Kidney epithelial cell (primary cell): ENCODE measurements at places on chromosomes 3 and 15.
A peak's percentile ranks its signal among the peaks of the same experiment; 100 is the strongest.

- DNase-seq = no peak
These were observed 35.0 kb upstream of the TNFAIP8L3 start for GRCh38 chr15:51129535-51130188.

DNA sequence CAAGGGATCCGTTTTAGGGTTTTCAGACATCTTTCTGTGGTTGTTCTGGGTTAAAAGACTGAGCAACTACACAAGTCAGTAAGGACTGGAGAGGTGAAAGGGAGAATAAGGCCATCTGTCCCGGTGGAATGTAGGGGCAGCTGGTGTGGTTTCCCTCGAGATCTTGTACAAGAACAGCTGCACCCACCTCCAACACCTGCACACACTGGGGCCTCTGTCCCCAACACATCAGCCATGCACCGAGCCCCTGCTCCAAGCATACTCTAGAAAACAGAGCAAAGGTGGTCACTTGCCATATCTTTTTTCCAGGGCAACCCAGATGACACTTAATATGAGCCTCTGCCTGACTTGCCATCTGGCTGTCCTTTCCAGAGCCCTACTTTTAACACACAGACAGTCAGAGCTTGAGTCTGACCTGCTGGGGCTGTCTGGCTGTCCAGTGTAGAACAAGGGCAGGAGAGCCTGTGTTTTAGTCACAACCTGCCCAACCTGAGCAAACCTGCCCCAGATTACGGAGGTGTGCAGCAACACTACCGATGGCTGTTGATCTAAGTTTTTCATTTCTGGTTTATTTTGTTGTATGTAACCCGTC is 12.2 kb downstream of the MAN2A2 start:
- no peak for DNase-seq

DNA sequence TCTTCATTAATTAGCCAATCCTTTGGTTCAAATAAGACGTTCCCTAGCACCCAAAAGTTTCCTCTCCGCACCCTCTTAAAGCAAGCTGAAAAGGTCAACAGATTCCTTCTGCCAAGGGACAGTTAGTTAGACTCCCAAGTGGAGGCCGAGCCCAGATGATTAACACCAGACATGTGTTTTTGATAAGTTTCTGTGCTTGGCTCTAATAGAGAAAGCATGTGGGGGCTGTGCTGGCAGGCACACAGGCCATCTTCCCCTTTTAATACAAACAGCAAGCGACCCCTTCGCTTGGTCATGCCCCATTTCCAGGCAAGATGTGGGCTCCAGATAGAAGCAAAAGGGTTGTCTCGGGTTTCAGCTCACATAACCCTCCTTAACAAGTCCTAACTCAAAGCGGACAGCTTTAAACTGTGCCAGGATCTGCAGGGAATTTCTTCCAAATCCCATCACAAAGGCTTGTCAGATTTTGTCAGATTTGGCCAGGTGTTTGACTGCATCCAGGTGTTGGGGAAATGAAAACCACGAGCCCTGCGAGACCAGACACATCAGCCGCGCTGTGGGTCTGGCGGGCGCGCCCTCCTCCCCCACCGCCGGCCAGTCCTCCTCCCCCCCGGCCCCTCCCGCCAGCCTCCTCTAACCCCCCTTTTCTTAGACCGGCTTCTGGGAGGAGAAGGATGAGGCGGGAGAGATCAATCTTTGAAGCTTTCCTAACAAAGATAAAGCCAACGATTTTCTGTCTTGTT is 3.3 kb downstream of the HES1 start:
- DNase-seq = no peak

DNA sequence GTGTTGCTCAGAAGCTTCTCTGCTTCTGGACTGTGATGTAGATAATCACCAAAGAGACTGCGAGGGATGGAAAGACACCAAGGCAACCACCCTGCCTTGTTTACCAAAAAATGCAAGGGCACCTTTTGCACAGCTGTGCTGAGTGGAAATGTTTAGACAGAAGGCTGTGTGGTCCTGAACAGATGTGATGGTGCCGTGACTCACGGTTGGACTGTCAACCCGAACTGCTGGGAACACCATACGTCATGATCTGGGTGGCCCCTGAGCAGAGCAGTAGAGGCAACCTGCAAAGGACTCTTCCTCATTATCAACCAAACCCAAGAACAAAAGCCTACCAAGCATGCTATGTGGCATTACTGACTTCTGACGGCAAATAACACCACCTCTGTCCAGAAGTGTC is 61.3 kb upstream of the LPP start:
- no peak for DNase-seq

- DNase-seq = no peak
These were observed 235.2 kb downstream of the RORA start for GRCh38 chr15:60993948-60994347.

- DNase-seq = no peak
These were observed 2.8 kb downstream of the OCA2 start for GRCh38 chr15:28096411-28096669.

GRCh38 chr3:31695280-31696008 is 162.7 kb downstream of the STT3B start:
- DNase-seq = no peak

DNA sequence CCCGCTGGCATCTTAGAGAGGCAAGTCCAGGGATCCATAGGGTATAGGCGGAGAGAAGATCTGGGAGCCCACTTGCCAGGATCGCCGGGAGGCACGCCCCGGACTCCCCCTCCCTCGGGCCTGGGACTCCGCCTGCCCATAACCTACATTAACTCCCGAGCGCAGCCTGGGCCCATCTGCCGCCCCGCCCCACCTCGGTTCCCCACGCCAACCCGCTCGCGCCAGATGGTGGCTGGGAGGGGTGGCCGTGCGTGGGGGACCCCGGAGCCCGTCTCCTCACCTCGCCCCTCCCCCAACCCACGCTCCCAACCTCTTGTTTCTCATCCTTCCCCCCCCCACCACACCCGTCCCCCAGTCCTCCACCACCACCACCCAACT is 1.7 kb upstream of the DLL4 start:
- DNase-seq = no peak

GRCh38 chr3:62131620-62132019 is 241.7 kb downstream of the FEZF2 start:
- no peak for DNase-seq

DNA sequence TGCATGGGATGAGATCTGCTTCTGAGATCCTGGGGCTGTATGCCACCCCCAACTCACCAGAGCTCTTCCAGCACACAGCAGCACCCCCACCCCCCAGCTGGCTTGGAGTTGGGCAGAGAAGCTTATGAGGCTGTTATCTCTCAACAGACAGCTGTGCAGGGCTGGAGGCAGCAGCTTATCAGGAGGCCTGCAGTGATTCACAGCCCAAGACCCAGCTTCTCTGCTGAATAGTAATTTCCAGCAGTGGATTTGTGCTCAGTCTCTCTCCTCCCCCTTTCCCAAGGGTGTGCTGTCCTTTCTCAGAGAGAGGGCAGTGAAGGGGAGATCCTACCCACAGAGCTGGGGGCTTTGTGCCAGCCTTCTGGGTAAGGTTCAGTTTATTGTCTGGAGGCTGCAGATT is 2.1 kb downstream of the RPP25 start:
- DNase-seq = no peak

DNA sequence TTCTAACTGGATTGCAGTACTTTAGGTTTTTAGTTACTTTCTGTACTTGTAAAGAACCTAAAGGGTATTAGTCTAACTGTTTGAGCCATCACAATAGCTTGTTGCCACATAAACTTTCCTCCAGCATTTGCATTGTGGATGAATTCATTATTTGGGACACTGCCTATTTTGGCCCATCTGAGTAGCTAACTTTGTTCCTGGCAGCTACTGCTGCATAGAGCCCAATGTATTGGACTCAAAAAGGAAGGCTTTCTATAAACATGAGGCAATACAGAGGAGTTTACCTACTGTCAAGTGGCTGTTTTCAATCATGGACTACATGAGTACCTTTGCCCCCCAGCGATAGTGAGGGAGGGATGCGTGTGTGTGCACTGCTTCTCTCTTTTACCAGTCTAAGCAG is 1.9 kb downstream of the ROBO2 start:
- DNase-seq = no peak

- no peak for DNase-seq
These were observed 23.8 kb upstream of the TIGIT start for GRCh38 chr3:114270019-114270418.

DNA sequence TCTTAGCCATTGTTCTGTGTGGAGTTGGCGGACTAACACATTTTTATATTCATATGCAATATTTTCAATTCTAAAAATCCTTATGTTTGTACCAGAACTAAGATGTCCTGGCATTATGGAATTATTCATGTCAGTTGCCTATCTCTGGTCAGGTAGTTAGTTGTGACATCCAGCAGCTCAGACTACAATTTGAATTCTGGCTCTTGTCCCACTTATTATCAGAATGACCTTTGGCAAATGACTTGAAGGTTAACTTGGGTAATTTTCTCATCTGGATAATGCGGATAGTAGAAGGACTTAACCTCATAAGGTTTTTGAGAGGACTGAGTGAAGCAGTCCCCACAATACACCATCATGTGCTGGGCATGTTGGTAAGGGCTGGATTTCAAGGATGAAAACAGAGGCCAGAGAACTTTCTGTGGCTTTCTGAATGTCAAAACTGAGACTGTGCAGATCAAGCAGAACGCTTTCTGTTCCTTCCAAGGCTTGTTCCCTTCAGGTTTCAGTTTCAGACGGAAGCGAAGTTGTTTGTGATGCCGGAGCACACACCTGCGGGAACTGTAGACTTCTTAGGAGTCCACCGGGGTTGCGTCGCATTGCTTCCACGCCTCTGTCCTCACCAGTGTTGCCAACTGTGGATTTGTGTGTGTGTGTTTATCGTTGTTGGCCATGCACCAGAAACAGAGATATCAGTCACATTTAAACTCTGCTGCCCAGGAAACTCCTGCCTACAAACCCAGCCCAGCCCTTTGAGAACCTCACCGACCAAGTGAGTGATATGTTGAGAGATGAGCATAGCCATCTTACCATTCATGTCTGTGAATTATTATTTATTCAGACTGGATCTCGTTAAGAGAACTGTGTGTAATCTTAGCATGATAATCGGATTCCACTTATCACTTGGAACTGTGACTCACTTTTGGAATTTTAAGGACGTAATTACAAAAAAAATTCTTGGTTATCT is 76.0 kb downstream of the PTPRG start:
- DNase-seq = no peak

DNA sequence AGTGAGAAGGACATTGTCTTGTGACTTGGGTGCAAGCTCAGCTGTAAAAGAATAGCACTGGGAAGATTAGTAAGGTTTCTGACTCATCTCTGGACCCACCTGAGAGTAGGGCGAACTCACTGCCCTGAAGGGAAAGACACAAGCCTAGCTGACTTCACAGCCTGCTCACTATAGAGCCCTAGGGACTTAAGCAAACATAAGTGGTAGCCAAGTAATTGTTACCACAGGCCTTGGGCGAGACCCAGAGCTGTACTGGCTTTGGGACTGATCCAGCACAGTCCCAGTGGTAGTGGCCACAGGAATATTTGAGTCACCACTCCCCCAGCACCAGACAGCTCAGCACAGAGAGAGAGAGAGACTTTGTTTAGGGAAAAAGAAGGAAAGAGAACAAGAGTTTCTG is 429.9 kb downstream of the TBL1XR1 start:
- peak; percentile 95 for DNase-seq

- DNase-seq = no peak
These were observed 160.1 kb upstream of the CCDC54 start for GRCh38 chr3:107217172-107217571.

GRCh38 chr3:16079519-16079918 is 95.0 kb upstream of the GALNT15 start:
- DNase-seq = no peak

DNA sequence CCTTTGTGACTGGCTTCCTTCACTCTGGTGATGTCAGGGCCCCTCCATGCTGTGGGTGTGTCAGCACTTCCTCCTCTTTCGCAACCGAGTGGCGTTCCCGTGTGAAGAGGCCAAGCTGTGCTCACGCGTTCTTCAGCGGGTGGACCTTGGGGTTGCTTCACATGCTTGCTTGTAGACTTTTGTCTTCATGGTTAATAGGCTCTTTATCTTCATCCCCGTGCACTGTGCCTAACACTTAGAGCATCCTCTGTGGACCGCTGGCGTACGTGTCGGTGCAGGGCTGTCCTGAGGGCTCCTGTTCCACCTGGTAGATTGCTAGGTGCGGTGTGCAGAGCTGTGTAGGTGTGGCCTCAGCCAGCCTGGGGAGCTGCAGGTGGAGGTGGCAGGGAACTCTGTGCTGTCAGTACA is 182.3 kb downstream of the OR4M2 start:
- no peak for DNase-seq

DNA sequence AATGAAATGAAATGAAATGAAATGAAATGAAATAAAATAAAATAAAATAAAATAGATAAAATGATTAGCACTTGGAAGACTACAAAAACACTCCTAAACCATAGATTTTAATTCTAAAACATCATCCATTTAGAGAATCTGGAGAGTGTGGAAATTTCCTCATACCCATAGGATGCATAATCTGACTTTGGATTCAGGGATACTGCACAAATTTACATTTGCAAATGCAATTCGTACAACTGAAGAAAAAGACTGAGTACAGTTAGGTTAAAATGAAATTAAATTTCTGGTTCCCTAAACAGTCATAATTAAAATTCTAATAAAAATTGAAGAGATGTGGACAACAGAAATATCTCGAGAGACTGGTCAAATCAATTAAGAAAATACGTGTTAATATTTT is 122.9 kb downstream of the TMCC1 start:
- DNase-seq = no peak

GRCh38 chr15:78399091-78399490 is 38.9 kb upstream of the IREB2 start:
- DNase-seq = no peak

DNA sequence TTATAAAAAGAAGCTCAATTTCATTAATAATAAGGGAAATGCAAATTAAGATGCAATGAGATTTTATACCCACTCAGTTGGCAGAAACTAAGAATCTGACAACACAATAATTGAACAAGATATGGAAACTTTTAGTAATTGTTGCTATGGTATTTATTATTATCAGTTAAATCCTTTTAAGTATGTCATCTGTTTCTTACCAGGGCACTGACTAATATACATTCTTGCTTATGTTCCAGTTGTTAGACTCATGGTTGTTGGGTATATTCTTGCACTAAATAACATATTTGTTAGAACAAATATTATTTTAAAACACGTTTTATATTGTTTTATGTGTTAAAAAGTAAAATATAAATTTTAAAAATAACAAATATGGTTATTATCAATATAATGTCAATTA is 690.3 kb downstream of the MECOM start:
- DNase-seq = no peak
